ENCODE measurements at places on chromosomes 7 and 10.

DNA sequence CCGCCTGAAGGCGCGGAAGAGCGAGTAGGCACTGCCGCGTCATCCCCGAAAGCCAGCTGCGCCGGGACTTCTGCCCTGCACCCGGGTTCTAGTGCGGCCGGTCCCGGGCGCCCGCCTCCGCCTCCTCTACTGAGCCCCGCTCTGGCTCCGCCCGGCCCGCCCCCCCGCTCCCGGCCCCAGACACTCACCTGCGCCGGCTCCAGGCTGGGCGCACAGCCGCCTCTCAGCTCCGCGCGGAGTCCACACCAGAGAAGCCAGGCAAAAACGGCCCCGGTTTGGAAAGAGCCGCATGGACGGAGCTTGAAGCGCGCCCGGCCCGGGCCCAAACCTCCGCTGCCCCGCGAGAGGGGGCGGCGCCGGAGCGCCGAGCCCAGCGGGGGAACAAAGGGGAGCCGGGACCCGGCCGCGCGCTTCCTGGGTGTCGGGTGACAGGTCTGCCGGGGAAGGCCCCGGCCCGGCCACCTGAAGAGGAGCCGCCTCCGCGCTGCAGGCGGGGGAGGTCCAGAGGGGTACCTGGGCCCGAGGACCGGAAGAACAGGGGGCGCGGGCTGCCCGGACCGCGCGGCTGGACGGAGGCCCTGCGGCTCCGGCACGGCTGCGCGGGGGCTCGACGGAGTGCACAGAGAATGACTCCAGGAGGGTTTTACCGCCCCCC is 168.2 kb downstream of the NRF1 start:
- no peak for DNase-seq

GRCh38 chr7:129371487-129371886 is 62.7 kb upstream of the STRIP2 start:
- no peak for DNase-seq

DNA sequence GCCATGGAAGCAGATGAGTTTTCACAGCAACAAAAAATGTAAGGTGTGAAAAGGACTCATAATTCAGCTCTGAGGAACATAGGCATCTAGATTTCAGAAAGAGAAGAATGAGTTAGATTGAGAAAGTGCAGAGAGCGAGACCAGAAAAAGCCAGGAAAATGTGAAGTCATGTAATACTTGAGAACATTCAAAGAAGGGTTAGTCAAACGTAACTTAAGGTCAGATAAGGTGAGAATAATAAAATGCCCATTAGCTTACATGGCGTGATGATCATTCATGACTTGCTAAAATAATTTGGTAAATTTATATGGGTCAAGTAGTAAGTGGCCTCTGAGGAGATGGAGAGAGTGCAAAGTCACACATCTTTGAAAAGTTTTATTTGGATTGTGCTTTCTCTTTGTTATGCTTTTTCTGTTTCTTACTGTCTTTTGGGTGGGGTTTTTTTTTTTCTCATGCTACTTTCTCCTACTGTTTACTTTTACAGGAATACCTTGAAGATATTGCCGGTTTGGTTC is 271.8 kb upstream of the NRG3 start:
- DNase-seq = no peak

DNA sequence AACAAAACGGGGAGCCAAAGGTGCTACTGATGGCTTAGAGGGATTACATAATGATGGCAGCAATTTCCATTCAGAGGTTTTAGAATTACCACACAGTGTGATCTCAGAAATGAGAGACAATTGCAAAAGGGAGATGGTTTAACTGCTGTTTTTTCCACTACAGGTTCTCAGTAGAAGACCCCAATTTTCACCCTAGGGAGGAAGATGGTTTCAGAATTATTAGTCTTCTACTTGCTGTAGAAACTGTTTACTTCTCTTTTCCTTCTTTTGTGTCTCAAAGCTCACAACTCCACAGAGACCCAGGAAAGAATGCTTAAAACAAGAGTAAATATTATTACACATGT is 226.5 kb downstream of the INHBA start:
- DNase-seq = no peak

DNA sequence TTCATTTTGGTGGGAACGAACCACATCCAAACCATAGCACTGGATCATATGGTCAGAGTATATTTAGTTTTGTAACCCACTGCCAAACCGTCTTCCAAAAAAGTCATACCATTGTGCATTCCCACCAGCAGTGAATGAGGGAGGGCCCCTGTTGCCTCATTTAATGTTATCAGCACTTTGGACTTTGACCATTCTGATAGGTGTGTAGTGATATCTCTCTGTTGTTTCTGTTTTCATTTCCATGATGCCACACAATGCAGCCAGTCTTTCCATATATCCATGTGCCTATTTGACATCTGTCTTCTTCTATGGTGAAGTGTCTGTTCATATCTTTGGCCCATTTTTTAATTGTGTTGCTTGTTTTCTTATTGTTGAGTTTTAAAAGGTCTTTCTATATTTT is 105.0 kb upstream of the PPP2R2D start:
- DNase-seq = no peak

DNA sequence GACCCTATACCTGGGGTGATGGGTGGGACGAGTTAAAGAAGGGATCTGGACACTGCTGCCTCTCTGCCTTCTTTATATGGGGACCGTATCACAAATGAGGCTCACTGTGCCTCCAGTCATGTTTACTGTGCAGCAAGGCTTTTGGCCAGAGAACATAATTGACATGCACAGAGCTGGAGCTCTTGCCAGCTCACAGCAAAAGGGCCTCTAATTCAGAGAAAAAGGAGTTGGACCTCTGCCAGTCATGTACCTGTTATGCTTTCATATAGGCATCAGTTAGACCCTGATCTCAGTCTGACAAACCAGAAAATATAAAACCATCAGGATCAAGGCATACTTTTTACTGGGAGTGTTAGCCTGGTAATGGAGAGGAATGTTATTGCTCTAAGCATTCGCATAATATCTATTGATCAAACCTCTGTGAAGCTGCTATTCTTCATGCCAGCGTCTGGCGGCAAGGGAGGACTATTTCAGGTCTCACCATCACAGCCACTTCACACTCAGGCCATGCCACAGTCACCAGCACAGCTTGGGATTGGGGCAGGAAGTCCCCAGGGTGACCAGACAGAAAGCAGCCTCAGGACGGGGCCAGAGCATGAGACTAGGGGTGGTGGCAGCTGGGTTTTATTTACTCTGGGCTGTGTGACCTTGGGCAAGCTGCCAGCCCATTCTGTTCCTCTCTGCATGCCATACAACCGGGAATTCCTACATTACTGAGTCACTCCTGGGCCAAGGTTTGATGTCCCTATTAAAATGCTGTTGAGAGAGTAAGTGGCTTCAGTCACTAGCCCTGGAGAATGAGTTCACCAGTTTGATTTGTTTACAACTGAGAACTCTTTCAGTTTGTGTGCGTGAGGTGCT is 90.1 kb downstream of the NPSR1 start:
- no peak for DNase-seq

- peak; percentile 17 for DNase-seq
Observed at GRCh38 chr10:31808258-31809218, 120.1 kb downstream of the ARHGAP12 start.

DNA sequence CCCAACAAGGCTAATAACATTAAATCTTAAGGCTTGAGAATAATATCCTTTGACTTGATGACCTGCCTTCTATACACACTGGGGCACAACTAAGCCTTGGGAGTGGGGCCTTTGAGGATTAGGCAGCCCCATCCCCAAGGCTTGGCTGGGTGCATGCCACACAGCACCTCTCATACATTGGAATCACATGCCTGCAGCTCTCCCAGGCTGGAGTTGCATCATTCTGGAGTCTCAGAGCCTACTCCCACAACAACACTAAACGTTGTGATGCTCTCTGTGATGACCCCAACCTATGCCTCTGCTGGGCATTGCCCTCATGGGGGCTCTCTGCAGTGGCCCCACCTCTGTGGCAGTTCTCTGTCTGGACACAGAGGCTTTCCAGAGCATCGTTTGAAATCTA is 31.9 kb upstream of the SGCE start:
- DNase-seq = no peak

DNA sequence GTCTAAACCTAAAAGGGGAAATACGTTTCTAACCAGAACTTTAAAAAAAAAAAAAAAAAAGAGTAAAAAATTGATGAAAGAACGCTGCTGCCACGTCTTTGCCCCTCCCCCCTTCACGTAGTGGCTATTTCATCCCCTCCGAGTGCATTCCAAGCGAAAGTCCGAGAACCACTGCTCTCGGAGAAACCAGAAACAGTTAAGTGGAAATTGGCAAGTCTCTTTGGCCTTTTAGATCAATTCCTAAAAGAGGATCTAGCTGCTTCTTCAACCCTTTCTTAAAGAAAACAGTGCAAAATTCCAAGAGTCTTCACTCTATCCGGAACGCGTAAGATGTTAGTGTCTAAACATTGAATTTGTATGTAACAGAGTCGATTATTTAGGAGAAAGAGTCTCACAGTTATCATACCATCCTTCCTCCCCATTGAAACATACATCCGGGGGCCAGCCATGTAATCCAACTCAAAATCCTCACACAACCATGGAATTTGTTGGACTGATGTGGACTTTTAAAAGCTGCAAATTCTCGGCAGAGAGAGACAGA is 1.1 kb downstream of the P4HA1 start:
- peak; percentile 36 for DNase-seq

DNA sequence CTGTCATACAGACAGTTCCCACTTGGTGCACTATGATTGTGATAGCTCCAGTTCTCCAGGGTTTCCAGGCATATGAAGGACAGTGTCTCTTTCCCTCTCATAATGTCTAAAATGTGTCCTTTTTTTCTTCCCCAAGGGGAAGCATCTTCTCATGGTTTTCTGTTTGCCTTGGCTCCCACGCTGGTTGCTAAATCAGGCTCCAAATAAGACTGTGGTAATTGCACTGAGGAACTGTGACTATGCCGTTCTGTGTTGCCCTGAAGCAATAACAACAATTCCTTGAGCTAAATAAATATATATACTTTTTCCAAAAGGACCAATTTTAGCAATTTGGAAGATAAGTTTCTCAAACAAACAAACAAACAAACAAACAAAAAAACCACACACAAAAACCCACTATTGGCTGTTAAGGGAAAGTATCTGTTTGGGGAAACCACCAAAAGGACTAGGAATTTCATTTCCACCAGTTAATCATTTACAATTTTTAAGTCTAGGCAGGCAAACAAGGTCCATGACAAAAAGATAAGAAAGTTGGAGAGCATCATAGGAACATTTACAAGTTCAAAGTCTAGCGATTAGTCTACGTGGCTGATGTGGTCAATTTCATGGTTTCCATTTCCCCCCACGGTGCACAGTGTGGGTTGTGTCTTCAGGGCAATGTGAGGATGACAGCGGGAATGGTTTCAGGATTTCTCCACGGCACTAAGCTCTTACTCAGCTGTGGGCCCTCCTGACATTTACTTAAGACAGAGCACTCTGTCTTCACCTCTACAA is 62.4 kb downstream of the THNSL1 start:
- no peak for DNase-seq

- DNase-seq = no peak
Observed at GRCh38 chr10:117617659-117618058, 75.1 kb downstream of the EMX2 start.

DNA sequence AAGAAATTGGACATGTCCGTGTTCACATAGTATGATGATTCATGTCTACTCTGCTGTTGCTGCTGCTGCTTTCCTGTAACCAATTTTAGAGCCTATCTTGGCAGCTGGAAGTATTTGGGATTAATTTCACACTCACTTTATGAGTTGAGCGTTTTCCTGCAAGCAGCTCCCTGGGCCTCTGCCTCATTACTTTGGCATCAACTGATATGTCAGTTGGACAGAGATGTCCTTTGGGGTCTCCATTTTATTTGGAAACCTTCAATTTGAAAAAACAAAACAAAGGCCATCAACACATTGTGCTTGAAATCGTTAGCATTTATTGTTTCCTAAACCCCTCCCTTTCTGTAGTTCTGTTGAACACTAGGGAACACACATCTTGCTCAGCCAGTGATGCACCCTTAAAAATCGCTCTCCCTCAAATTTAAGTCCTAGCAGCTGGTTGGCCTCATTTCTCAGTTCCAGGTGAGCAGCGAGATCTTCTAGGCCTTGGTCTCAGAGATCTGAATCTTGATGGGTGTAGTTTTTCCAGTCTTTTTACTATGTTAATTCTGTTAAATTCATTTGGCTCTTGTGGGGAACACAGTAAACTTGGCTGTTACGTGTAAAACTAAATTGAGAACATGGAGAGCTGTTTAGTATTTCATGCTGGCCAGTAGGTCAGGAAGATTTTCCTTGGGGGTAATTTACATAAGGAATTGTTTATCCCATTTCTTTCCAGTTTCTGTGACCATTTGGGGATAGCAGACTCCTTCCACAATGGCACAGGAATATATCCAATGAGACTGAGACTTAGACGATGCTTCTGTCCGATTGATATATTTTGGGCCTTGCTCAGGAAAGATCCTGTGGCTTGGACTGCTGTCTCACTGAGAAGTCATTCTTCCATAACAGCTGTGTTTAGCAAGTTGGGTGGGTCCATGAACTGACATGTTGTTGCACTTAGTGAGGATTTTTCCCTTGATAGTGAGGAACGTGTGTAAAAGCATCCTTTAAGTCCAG is 371.6 kb downstream of the BBS9 start:
- no peak for DNase-seq

- DNase-seq = no peak
Observed at GRCh38 chr10:1343176-1343575, 287.0 kb downstream of the WDR37 start.

- DNase-seq = no peak
Observed at GRCh38 chr10:50393784-50394467, 142.6 kb upstream of the ASAH2 start.

- no peak for DNase-seq
Observed at GRCh38 chr7:11428877-11429581, 403.0 kb downstream of the THSD7A start.

DNA sequence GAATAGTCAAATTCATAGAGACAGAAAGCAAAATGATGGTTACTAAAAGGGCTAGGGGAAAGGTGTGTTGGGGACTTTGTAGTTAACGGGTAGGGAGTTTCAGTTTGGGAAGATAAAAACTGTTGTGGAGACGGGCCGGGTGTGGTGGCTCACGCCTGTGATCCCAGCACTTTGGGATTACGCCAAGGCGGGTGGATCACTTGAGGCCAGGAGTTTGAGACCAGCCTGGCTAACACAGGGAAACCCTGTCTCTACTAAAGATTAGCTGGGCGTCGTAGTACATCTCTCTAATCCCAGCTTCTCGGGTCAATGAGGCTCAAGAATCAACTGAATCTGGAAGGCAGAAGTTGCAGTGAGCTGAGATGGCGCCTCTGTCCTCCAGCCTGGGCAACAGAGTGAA is 30.8 kb downstream of the KPNA7 start:
- DNase-seq = no peak

GRCh38 chr7:43232366-43232765 is 119.9 kb downstream of the HECW1 start:
- DNase-seq = no peak

DNA sequence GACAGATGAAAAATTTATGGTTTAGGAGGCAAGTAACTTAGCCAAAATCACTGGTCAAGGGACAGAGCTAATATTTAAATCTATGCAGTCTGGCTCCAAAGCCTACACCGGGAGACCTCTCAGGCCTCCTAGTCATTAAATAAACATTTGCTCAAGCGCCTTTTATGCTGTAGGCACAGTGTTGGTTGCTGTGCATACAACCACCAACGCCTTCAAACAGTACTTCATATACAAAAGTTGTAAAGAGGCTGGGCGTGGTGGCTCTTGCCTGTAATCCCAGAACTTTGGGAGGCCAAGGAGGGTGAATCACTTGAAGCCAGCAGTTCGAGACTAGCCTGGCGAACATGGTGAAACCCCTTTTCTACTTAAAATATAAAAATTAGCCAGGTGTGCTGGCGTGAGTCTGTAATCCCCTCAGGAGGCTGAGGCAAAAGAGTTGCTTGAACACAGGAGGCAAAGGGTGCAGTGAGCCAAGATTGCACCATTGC is 159.8 kb downstream of the MAGI2 start:
- no peak for DNase-seq

GRCh38 chr7:47474211-47474936 is 107.5 kb downstream of the TNS3 start:
- DNase-seq = no peak

- no peak for DNase-seq
Observed at GRCh38 chr10:21369697-21370096, 155.8 kb downstream of the SKIDA1 start.
